ENCODE measurements at places on chromosomes 3 and 15.
A peak's percentile ranks its signal among the peaks of the same experiment; 100 is the strongest.

- no peak for DNase-seq
These were observed 48.9 kb upstream of the STRIT1 start for GRCh38 chr3:155342344-155342743.

GRCh38 chr3:80114694-80115093 lies 346.9 kb upstream of the ROBO1 start:
- no peak for DNase-seq

DNA sequence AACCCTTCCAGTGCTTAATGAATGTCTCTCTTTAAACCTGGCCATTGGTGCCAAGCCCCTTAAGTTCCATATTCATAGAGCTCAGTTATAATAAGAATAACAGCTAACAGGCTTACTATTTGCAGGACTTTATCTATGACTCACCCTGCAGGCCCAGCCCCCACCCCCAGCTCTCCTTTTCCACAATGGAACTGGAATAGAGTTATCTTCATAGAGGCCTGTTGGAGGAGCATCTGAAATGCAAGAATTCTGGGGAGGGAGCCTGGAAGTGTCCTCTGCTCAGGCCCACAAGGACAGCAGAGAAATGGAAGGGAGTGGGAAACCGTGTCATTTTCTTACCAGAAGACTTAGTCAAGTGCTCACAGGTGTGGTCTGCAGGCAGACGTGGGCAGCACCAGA lies 52.8 kb downstream of the SEMA5B start:
- no peak for DNase-seq

DNA sequence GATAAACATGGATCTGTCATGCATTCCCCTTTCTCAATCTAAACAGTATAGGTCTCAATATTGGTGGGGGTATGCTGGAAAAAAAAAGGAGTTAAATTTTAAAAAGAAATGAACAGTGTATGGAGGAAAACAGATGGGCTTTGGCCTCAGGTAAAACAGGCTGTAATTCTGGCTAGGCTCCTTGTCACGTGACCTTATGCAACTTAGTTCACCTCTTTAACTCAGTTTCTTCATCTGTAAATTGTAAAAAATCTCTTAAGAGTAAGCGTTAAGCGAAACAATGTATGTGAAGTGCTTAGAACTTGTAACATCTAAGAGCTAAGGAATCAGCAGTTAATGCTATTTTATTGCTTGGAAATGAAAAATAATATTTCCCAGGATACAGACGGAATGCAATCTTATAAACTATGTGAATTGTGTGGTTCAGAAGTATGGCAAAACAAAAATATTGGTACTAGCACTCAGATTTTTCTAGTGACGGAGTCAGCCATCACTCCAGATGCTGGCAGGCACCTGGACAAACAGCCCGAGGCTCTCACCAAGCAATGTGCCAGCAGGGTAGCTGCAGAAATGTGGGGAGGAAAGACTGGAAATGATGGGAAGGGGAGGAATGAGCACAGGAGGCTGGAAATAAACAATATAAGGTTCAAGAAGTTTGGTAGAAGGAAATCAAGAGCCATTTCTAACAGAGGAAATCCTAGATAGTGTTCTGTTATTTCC lies 172.8 kb downstream of the USP13 start:
- DNase-seq = no peak

- no peak for DNase-seq
These were observed 95.8 kb downstream of the MESD start for GRCh38 chr15:80893777-80894176.

GRCh38 chr15:62561059-62561519 lies 396.0 kb upstream of the C2CD4B start:
- no peak for DNase-seq

GRCh38 chr3:34856081-34856947 lies 783.0 kb upstream of the ARPP21 start:
- no peak for DNase-seq

GRCh38 chr15:77144026-77144425 lies 73.1 kb upstream of the TSPAN3 start:
- no peak for DNase-seq

GRCh38 chr3:196889844-196890708 lies 22.4 kb downstream of the SENP5 start:
- no peak for DNase-seq

DNA sequence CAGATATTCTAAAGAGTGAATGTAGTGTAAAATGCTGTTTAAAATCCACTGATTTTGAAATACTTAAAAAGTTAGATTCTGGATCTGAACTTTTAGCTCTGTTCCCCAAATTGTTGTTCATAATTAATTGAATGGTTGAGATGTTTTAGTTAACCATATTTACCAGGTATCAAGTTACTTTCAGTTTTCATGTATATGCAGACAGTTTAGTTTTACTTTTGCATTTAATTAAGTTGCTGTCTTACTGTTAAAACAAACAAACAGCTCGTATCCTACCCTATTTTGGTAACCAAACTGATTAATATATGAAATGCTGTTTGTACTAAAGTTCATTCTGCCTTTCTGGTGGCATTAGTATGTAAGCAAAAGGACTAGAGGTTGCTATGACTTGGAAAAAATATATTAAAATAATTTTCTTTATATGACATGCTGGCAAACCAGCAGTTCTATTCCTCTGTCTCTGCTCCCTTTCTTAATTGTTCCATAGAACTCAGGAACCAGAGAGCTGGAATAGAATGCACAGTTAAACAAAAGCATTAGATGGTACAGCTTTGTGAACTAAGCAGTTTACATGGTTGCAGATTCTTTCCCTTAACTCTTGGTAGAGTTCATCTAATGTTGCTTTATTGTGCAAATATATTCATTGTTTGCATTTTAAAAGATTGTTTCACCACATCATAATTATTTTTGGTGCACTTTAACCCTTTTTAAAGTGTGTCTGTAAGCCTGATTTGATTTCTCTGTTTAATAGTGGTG lies 39.5 kb upstream of the SCAANT1 start:
- DNase-seq = no peak

GRCh38 chr3:106113747-106114146 lies 244.9 kb upstream of the CBLB start:
- DNase-seq = no peak

DNA sequence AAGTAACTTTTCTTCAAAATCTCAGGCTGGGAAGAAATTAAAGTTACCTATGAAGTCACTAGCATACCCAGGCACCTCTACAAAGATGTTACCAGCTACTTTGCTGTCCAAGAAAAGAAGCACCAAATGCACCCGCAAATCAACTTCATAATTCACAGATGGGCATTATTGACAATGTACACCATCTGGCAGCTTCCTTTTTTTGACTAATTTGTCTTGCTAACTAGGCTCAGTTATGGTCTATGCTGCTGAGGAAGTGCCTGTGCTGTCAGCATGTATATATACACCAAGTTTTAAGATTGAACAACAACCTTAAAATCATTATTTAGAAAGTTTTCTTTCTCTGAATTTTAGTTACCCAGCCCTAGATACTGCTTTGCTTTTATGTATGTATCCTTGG lies 93.8 kb downstream of the NSUN3 start:
- DNase-seq = no peak

GRCh38 chr3:131976448-131976847 lies 58.4 kb downstream of the CPNE4 start:
- no peak for DNase-seq

GRCh38 chr3:42451546-42452230 lies 41.3 kb upstream of the LYZL4 start:
- DNase-seq = no peak

DNA sequence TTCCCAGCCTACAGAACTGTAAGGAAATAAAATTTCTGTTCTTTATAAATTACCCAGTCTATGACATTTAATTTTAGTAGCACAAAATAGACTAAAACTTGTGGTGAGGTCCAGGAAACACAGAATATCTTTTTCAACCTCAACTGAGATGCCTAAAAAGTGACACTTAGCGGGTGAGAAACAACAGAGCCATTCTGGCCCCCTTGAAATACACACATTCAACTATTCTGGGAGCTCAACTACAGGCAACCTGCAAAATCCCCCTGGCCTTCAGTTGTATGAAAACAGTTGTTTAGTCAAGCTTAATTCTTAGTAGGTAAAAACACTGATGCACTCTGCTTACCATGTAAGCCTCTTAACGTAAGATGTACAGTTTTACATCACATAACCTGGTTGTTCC lies 66.8 kb downstream of the ANKRD28 start:
- DNase-seq = no peak

- DNase-seq = no peak
These were observed 573.9 kb downstream of the AGBL1 start for GRCh38 chr15:86653344-86654197.

- DNase-seq = no peak
These were observed 54.0 kb upstream of the DLG1 start for GRCh38 chr3:197352382-197352781.

GRCh38 chr3:60594025-60594424 lies 657.2 kb downstream of the FHIT start:
- DNase-seq = no peak

DNA sequence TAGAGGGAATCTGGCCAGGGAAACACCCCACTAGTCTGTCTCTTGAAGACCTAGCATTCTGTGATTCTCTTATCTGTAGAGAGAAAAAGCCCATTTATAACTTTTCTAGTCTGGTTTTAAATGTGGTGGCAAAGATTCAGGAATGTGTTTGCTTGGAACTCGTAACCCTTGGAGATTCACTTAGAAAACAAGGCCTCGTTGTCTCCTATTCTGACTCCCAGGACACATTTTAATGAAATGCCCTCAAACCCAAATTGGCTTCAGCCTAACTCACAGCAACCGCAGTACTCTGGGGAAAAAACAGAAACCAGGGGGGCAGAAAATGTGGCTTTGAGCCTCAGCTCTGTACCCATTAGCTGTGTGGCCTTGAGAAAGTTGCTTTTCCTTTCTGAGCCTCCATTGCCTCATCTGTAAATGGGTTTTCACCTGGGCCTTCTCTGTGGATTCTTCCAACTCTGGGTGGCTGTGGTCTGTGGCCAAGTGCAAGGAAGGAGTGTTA lies 36.5 kb downstream of the RPLP1 start:
- DNase-seq = no peak

- DNase-seq = no peak
These were observed 221.6 kb downstream of the TBC1D2B start for GRCh38 chr15:77855871-77856270.

- DNase-seq = no peak
These were observed 227.6 kb upstream of the MME start for GRCh38 chr3:154852515-154852914.

- DNase-seq = no peak
These were observed 186.0 kb upstream of the LPP start for GRCh38 chr3:187967993-187968392.

- DNase-seq = no peak
These were observed 391.4 kb upstream of the DPH6 start for GRCh38 chr15:35937380-35937779.

- no peak for DNase-seq
These were observed 37.4 kb upstream of the GOLGA8B start for GRCh38 chr15:34620814-34621213.

DNA sequence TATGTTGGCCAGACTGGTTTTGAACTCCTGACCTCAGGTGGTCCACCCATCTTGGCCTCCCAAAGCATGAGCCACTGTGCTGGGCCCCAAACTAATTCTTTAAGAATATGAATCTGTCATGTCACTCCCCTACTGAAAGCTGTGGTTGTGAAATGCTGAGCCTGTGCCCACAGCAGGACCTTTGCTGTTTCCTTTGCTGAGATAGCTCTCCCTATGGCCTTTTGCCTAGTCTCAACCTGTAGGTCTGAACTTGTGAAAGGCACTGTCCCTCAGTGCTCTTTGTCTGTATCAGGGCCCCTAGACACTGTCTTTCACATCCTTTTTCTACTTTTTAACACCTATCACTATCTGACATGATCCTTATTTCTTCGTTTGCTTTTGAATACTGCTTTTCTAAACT lies 62.7 kb upstream of the CCR4 start:
- DNase-seq = no peak

DNA sequence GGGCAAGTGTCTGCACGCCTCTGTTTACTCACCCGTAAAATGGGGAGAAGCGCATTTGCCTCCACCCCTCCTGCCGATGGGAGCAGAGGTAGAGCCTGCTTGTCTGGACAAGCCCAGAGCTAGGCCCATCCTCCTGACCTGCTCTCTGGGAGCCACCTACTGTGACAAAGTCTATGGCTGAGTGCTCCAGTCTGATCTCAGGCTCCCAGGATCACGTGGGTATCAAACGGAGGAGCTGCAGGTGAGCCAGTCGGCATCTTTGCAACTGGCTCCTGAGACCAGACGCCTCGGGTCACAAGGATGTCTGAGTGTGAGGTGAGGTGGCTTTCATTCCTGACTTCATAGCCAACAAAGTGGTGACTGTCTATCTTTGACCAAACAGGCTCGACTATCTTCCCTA lies 2.1 kb upstream of the ALDH1A3 start:
- DNase-seq = no peak

GRCh38 chr15:98017150-98017964 lies 56.9 kb downstream of the ARRDC4 start:
- DNase-seq = no peak

DNA sequence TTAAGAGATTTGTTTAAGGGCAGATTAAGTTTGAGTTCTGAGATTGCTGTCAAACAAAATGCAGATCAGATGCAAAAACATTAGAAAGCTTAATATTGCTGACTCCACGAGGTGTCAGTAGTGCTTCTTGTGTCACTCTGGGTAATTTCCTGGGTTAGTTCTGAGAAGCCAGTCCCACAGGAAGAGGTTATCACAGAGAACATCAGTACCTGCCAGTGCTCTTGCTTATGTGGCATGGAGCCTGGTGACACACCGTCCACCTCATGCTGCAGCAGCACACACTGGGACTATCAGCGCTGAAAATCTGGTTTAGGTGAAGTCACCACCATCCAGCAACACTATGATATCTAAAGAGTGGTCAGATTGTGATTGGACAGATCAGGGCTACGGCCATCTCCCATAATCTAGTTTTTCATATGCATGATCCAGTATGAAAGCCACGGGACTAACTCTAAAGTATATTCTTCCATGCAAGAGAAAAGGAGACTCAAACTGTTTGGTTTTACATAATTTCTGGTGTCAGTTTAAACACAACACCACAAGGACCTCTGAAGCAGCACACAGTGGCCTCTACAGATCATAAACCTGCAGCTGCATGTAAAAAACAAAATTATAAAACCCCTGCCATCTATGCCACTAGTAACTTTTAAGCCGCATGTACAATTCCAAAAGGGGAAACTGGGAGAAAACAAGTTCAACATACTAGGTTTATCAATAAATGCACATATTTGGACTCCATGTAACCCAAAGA lies 36.1 kb upstream of the MYO5C start:
- DNase-seq = peak; percentile 8

DNA sequence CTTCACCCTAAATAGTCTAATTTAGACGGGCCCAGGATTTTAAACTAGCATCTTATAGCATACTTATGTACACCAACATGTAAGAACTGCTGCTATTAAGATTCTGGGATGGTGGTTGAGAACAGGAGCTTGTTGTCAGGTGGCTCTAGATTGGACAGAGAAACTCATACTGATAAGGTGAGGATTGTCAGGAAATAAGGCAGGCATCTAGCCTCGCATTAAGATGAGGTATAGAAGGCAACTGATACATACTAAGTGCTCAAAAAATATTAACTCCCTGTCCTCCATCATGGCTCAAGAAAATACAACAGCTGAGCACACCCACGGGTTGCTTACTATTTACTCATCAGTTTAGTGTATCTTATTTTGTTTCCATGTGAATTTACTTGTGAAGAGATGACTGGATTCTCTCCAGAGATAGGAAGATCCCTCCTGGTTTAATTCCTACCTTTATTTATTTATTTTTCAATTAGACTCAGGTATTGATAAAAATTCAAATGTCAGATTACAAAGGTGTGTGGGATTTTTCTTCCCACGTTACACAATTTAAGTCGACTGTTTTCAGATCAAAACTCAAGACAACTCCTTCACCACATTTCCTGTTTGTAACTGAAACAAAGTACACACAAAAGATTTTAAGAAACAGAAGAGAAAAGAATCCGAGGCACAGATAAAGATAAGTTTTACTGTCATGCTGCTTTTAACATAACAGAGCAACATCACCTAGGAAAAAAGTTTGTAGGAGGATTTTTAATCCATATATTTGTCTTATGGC lies at the start of gene TRAT1:
TSS of gene TRAT1 (plus strand) at position 664 of the 775 bp plus-strand sequence. CDS start 142 bp downstream, outside the sequence.
- DNase-seq = no peak
